Fibroblast of skin of scalp (primary cell): ENCODE measurements at places on chromosomes 5 and 9.

GRCh38 chr5:34563269-34563668, 92.9 kb upstream of the RAI14 start:
- no peak for DNase-seq

DNA sequence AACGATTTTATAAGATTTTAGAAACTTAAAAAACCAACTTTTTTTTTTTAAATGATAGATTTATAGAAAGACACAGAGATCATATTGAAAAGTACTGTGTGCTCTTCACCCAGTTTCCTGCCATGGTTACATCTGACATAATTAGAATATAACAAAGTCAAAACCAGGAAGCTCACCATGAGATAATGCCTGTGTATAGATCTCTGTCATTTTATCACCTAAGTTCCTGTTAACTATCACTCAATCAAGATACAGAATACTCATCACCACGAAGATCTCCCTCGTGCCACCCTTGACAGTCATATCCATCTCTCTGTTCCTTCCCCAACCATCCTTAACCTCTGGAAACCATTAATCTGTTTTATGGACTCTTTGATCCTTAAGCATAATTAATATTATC, 39.1 kb downstream of the POC5 start:
- no peak for DNase-seq

GRCh38 chr9:133420392-133420827, 1.8 kb upstream of the ADAMTS13 start:
- no peak for DNase-seq

DNA sequence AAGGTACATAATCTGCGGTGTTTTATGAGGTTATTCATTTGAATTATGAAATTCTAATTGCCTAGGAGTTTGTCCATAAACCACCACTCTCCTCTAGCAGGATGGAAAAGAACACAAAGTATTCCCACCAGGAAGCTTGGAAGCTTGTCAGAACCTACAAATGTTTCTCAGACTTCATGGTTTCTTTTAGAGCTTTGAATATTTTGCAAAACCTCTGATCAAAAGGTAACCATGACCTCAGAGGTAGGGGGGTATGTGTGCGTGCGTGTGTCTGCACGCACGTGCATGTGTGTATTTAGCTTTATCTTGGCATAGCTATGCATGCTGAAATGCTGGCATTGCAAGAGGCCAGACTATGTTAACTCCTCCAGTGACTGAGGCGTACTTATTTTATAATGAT, 847.0 kb downstream of the TLE1 start:
- DNase-seq = peak; percentile 1

GRCh38 chr5:66223637-66224036, 79.5 kb downstream of the SREK1 start:
- DNase-seq = no peak

DNA sequence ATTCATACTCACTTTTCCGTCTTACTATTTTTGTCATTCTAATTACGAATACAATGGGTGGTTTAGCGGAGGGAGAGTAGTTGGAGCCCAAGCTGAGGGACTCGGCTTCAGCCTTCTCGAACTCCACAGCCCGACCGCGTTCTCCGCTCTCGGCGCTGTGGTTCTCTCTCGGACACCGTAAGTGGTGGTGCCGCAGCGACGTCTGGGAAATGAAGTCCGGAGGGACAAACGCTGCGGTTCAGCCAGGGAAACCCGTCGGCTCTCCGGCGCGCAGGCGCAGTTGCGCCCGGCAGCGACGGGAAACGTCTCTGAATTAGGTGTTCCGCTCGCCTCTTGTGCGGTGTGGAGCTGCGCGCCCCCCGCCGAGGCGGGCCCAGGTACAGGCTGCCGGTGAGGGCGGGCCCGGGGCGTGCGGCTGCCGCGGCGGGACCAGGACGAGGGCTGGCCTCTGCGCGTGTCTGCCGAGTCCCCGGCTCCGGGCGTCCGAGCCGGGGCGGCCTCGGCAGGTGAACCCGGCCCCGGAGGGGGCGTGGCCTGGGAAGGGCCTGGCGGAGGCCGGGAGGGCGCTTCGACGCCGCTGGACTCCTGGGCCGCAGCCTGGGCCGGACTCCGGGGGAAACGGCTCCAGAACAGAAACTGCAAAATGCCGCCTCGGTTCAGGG, at the start of gene ZNF879:
Gene ZNF879, plus strand, starts transcription at position 277 of the 662 bp plus-strand sequence. CDS start 1,201 bp downstream, outside the sequence.
- peak; percentile 97 for DNase-seq
